ENCODE measurements at places on chromosomes 2 and 18.

- no peak for DNase-seq
Measured at GRCh38 chr2:74548285-74548899, 5.3 kb downstream of the LOXL3 start.

- DNase-seq: no peak
Measured at GRCh38 chr18:14221689-14222088, 89.5 kb upstream of the ZNF519 start.

DNA sequence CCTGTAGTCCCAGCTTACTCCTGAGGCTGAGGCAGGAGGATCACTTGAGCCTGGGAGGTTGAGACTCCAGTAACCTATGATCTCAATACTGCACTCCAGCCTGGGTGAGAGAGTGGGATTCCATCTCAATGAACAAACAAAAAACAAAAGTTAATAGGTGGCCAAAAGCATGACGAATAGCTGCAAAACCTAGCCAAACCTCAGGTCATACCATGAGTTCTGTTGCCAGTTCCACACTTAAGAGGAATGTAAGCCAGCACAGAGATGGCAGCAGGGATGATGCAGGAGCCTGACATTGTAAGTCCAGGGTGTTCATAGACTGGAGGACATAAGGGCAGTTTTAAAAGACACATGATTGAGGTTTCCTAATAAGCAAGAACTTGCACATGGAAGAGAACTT lies 55.3 kb upstream of the RMDN2 start:
- no peak for DNase-seq

DNA sequence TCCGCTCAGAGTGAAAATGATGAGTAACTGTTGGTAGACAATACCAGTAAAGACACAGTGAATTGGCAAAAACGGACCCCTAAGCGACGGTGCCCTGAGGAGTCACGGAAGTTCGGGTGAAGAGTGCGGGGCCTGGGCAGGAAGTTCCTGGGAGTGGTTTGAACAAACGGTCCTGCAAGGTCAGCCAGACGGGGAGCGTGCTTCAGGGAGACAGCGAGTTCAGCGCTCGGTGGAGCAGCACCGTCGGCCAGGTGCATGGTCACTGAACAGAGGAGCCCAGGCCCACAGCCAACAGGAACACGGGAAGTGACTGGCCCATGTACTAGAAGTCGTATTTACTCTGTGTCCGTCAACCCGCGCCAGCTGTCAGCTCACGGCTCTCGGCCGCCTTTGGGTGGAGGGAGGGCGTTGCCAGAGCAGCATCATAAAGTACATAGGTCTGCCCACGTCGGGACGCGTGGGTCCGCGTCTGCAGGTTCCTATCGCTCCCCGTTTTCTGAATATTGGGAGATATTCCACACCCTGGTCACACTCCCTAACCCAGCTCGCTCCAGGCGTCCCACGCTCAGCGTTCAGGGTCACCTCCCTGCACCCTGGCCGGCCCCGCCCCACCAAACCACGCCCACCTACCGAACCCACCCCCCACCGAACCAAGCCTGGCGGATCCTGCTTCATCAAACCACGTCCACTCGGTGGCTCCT lies 75.6 kb upstream of the UXS1 start:
- peak; percentile 61 for DNase-seq

DNA sequence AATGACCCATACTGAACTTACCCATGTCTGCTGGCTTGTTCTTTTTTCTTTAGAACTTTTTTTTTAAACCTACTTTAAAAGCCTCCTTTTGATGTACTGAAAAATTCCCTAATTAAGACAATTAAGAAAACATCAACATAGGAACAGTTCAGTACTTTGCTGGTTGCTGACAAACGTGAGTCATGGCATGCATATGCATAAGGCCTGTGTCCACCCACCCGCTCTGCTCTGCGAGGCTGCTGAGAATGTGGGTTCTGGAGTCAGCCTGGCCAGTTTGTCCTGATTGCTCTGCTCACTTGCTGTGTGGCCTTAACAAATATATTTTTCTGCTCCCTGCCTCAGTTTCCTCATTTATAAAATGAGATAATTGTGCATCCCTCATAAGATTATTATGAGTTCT lies 27.3 kb downstream of the LAMA3 start:
- DNase-seq: no peak

- no peak for DNase-seq
Measured at GRCh38 chr18:6885992-6886796, 156.7 kb downstream of the ARHGAP28 start.

GRCh38 chr2:239264838-239265651 lies 135.8 kb downstream of the HDAC4 start:
- DNase-seq: peak; percentile 27
